ENCODE measurements at places on chromosomes 11 and 22.

GRCh38 chr11:113481672-113482071, 6.5 kb upstream of the DRD2 start:
- DNase-seq, result no peak

DNA sequence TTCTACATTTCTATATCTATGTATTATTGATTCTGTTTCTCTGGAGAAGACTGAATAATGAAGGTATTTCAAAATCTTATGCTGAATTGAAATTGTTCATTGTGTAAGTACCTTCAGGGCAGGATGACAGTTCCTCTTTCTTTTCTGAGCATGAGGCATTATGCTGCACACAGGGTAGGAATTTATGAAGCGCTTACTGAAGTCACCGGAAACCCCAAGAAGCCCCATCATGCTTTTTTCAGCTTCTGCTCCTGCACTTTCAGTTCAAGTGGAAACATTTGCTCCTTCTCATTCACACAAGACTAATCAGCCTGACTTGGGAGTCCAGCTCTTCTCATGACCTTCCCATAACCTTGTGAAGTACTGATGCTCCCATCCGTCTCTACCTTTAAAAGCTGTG, 314.7 kb upstream of the SORL1-AS1 start:
- DNase-seq, result no peak

GRCh38 chr11:133579165-133580031, 47.1 kb upstream of the OPCML start:
- DNase-seq, result no peak

DNA sequence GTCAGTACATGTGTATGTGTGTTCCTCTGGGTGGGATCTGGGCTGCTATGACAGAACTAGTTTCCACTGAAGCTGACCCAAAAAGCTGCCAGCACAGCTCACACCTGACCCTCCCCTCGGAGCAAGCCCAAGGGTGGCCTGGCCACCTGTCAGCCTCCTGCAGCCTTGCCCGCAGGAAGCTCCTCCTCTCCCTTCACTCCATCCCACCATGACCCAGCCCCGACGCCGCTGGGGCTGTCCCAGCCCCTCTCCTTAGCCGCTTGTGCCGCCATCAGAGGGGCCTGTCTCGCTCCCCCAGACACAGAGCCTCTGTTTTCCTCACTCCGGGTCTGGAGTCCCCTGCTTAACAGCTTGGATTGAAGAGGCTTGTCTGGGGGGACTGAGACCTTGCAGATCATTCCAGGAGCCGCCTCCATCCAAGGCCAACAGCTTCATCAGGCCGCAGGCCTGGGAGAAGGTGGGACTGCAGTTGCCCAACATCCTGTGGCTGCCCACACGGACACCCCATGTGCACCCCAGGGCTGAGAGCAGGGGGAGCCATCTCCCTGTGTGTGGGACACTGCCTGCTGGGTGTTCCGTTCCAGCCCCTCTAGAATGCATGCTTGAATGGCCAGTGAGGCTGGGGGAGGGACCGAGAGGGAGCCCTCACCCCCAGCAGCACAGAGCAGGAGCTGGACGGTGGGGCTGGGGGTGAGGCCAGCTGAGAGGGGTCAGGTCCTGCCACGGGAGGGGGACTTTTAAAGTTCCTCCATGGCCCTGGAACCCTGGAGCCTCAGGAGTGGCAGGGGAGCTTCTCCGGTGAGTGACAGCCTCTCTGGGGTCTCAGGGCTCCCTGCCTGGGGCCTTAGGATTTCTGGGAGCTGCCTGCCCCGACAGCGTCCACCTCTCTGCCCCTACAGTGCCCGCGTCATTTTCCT, 696 bp downstream of the MRGPRF start:
- no peak for DNase-seq

- no peak for DNase-seq
Measured at GRCh38 chr22:44307509-44308169, 5.1 kb downstream of the SHISAL1 start.

GRCh38 chr22:42670921-42671709, 21.9 kb upstream of the CYB5R3 start:
- DNase-seq, result no peak

- no peak for DNase-seq
Measured at GRCh38 chr11:44808053-44808753, 81.4 kb downstream of the TSPAN18 start.

DNA sequence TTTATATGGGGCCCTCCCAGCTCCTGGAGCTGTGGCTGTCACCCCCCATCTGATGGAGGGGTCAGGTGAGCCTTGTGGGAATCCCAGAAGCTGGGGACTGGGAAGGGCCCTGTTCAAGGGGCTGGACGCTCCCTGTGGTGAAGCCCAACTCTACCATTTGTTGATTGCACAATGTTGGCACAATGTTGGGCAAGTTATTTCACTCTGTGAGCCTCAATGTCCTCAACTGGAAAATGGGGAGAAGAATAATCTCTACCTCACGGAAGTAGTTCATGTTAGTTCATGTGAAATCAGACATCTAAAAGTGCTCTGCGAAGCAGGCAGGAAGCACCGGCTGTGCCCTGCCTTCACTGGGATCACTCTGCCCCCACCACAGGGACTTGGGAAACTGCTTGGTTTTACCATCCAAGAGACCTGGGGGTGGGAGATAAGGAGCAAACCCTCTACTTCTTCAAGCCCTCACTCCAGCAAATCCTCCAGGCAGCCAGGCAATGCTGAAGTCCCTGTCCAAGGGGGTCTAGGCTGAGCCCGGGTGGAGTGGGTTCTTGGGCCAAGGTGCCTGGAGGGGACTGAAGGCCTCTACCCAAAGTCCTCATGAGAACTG, 715 bp upstream of the PRR5 start:
- DNase-seq, result no peak
